ENCODE measurements at places on chromosomes 7 and 10. TPM values are rescaled to one million over a fixed set of nuclear protein-coding genes. Genes with fewer than 3 reads are reported as not detected.

Gene LRGUK
- total RNA-seq, result 0.76 TPM

Gene CPEB3
- 6.2 TPM for total RNA-seq

Gene CTAGE4
- total RNA-seq, result 2.3 TPM

Gene ABCC2
- total RNA-seq, result 10.4 TPM

Gene TFR2
- 1.2 TPM for total RNA-seq

Gene NEURL1
- total RNA-seq, result 0.36 TPM

Gene GPC2
- total RNA-seq, result 2.7 TPM

Gene EPHB6
- total RNA-seq, result 15.7 TPM

Gene ADIRF
- 599 TPM for total RNA-seq

Gene TMEM273
- total RNA-seq, result 35.1 TPM

DNA sequence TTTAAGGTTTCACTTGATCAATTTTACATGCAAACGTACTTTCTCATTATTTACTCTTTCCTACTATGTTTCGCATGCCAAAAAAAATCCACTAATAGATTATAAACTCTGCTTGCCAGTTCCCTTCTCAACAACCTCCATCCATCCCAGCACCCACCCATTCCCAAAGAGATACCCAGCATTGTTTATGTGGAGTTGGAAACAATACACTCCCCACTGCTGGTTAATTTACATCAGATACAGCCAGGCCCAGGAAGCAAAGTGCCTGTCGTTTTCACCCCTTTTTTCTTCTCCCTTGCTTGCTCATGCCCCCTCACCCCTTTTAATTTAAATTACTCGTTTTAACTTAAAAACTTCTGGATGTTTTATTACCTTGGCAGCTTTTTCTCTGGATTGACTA lies 59.9 kb downstream of the HIBADH start:
- DNase-seq, result no peak

- no peak for DNase-seq
Observed at GRCh38 chr10:17115683-17116082, 13.9 kb downstream of the CUBN start.

DNA sequence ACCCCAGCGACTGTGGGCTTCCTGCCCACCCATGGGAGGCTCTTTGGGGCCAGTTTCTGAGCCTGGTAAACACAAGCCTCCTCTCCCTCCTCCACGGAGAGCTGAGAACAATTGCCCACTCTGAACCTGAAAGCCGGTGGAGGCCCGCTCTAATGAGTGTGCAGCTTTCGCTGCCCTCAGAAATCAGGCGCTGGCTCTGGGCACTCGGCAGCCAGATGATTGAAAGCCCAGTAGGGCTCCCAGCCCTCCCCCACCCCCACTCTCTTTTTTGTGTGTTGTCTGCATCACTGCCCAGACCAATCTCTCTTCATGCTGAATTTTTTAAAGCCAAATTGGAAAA lies 438.9 kb downstream of the RPS24 start:
- no peak for DNase-seq

DNA sequence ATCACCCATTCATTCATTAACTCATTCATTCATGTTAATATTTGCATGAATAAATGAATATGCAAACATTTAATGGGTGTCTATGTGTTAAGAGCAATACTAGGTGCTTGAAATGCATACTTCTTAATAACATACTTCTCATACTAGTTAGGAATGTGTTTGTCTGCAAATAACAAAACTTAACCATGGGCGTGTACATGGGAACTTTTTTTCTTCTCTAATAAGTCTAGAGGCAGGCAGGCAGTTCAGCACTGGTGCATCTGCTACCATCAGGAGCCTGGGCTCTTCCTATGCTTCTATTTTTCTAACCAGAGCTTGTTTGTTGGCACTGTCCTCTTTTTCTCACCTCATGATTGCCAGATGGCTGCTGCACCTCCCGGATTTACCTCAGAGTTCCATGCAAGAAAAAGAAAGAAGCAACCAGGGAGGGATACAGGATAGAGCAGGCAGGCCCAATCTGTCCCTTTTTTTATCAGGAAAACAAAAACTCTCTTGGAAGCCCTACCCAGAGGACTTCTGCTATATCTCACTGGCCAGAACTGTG lies 22.7 kb downstream of the CDHR3 start:
- no peak for DNase-seq

- DNase-seq, result no peak
Observed at GRCh38 chr10:88896372-88896993, 16.4 kb downstream of the STAMBPL1 start.

GRCh38 chr7:96915029-96915428 lies 90.3 kb upstream of the DLX6 start:
- DNase-seq, result no peak

DNA sequence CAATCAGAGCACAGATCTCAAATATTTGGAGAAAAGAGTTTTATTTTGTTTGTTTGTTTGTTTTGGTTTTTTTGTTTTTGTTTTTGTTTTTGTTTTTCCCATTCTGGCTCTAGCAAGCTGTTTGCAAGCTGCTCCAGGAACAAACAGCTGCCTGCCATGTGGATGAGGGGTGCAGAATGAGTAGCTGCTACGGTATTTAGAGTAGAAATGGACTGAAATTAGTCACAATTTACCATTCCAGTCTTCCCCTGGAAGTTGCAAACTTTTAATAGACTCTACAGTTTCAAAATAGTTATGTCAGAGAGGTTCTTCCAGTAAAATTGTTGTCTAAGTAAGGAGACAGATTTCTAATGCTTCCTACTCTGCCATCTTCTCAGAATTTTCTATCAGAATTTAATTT lies 27.1 kb upstream of the TAS2R16 start:
- DNase-seq, result no peak

- no peak for DNase-seq
Observed at GRCh38 chr7:159070431-159071148, 74.1 kb downstream of the VIPR2 start.

- DNase-seq, result no peak
Observed at GRCh38 chr10:64385355-64385754, 864.2 kb downstream of the REEP3 start.

GRCh38 chr10:73413528-73414229 lies at the start of gene ANXA7:
TSS of gene ANXA7 (minus strand) at chr10:73414058. CDS start at chr10:73400856, 13,202 bp downstream.
- peak; percentile 97 for DNase-seq

DNA sequence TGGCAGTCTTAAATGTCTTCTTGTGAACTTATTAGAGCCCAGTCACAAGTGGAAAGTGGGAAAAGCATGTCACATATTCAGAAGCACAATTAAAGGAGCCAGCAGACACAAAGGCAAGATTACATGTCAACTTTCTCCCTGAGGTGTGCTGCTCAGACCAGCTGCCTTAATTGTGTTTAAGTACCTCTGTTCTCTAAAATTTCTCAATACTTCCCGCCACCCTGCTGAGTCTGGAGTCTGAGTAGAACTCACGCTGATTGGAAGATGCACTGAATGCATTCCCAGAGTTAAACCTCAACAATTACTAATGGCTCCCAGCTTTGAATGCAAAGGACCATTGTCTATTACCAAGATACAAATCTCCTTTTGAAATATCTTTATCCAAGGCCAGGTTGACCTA lies 166.4 kb upstream of the COBL start:
- DNase-seq, result no peak

DNA sequence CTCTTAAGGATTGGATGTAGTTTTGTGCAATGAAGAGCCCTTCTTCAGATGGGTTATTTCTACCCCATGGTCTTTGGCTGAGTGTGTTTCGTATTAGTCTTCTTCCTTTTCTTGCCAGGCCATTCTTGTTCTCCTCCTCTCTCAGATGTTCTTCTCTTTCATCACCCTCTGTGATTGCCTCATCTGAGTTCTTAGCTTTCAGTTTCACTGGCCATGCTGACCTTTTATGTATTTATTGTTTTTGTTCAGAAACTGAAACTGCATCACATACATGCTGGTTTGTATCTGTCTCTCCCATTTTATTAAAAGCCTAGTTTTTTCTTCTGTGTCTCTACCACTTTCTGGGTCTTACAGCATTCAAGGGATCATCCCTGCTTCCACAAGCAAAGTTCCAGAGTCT lies 21.7 kb upstream of the PCGF5 start:
- no peak for DNase-seq

DNA sequence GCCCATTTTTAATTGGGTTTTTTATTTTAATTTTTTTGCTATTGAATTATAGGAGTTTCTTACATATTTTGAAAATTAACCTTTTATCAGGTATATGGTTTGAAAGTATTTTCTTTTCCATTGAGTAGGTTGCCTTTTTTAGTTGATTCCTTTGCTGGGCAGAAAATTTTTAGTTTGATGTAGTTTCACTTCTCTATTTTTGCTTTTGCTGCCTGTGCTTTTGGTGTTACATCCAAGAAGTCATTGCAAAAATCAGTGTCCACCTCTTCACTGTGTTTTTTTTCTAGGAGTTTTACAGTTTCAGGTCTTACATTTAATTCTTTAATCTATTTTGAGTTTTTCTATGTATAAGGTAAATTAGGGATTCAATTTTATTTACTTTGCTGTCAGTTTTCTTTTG lies 129.8 kb upstream of the FERD3L start:
- DNase-seq, result no peak

DNA sequence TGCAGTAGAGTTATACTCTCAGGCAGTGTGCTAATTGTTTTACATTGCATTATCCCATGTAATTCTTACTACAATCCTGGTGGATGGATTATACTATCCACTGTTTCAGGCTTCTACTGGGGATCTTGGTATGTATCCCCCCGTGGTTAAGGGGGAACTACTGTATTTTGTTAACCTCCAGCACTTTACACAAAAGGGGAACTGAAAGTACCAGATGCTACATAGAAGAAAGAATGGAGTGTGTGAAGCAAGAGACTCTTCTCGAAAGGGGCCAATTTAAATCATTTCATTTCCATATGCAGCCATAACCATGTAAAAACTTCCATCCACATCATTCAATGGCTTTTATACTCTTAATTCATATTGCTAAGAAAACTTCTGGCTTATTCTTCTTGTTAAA lies 69.4 kb downstream of the C1GALT1 start:
- DNase-seq, result no peak

DNA sequence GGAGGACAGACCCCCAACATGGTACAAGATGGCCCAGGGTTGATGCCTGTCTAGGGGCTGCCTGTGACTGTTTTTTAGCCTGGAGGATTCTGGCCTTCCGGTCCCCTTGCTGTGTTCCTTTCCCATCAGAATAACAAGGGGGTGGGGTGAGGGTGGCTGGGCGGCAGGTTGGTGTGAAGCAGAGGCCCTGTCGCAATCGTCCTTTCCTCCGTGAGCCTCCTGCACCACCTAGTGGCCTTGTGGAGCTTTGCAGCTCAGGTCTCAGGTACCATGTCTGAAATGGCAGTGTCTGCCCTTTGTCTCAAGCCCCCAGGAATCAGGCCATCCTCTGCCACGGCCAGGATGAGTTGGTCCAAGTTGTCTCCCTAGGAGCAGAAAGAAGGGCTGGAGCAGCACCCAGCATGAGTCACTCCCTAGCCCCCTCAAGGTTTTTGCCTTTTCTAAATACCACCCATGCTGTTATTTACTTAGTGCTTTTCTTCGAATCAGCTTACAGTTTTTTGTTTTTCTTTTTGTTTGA lies 24.2 kb downstream of the TACR2 start:
- DNase-seq, result peak; percentile 90

DNA sequence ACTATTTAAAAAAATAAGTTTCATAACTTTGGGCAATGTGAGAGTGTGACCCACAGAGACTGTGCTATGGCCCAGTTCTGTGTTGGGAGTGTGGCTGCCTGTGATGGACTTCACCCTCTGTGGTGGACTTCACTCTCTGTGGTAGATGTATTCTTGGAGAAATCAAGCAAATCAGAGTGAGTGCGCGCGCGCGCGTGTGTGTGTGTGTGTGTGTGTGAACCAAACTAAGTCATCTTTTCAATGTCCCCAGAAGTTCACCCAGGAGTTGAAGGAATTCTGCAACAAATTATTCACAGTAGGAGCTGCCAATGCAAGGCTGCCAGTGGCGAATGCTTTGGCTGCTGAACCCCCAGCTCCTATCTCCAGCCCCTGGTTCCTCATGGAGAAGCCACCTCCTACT lies 184.5 kb downstream of the ADAM12 start:
- DNase-seq, result no peak

DNA sequence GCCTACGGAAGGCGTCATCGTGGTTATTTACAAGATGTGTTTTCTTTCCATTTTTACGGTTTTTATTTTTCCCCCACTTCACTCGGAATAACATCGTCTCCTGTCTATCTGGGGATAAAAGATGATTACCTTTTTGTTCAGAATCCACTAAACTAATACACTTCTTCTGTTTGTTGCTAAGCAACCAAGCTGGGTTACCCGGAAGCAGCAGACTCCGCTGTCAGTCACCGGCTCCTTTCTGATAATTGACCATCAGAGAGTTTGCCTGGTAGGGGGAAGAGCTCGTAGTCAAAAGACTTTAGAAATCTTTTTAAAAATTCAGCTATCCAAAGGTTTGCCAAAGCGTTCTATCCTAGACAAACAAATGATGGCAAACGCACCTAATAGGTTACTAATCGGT lies 75.0 kb upstream of the SFMBT2 start:
- DNase-seq, result no peak

DNA sequence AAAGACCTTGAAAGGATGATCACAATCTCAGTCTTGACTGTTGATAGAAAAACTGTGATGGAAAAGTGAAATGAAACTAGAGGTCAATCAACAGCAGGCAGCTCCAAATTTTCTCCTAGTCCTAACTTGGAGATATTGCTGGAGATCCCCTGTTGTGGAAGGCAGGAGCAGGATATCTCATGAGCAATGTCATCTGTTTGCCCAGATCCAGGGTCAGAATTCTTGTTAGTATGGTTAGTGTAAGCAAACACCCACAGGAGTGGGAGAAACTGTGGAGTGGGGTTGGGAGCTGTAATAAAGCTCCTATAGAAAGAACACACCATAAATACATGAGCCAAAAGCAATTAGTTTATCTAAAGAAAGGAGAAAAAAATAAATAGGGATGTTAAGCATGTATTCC lies 169.0 kb downstream of the AKR1D1 start:
- DNase-seq, result no peak

DNA sequence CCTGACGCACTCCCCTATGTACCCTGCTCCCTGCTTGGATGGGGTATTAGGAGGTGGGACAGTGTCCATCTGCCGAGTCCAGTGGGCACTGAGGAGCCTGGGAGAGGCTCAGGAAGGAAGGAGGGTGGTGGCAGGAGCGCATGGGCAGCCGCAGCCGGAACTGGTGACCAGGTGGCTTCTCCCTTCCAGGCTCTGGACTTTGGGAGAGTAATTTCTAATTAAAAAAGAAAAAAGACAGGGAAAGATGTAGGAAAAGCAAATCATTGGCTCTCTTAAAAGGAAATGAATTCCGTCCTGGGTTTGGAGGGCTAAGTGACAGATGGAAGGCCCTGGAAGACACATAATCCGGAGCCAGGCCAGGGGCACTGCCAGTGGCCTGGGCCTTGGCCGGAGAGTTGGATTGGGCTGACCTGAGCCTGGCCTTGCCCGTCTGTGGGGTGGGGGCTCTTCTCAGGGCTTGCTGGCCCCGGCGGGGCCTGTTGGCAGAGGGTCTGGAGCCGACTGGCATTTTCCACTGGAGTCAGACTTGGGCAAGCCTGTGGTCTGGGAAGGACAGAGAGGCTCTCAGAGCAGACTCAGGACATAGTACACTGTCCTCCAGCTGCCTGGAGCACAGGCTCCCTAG lies 63.0 kb downstream of the NEURL1 start:
- DNase-seq, result no peak
